GM12891 (cell line): ENCODE measurements at places on chromosomes 7 and 10.
A peak's percentile ranks its signal among the peaks of the same experiment; 100 is the strongest.

DNA sequence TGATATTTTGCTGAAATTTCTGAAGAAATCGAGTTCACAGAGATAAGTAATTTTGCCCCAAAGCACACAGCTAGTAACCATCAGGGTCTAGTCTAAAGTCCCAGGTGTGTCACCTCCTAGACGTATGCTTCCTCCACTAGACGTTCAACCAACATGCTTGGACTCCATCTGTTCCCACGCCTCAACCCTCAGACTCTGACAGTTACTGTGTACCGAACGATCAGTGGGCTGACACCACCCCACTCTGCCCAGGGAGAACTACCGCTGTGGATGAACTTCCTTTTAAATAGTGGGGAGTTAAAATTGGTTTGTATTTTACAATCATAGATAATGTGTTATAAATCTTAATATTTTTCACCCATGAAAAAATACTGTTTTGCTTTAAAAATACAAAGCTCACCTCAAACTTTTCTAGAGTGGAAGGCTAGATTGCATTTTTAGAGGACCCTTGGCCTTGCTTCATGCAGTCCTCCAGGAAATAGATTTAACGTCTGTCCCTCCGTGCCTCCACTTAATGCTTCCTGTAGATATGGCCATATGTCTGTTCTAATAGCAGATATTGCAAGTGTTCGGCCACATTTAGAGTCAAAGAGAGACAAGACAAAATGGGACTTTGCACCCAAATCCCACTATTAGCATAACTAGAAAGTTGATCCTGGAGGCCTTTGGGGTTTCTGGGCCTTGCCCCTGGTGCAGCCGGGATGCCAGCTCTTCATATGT is 91.4 kb upstream of the ZPBP start:
- DNase-seq, result no peak

DNA sequence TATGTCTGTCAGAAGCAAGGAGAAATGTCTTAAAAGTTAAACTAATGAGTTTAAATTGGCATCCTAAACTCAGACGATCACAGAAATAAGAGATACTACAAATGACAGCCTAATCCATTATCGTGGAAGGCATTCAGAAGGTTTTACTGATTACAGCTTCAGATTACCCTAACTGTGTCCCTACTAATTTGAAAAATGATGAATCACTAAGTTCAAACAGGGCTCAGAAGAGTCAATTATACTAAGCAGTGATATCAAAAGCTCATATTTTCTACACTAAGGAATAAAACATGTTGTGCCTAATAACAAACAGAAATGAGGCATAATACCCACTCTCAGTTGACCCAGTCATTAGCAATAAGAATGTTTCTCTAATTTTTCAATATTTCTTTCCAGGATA is 152.0 kb upstream of the NRBF2 start:
- DNase-seq, result no peak

DNA sequence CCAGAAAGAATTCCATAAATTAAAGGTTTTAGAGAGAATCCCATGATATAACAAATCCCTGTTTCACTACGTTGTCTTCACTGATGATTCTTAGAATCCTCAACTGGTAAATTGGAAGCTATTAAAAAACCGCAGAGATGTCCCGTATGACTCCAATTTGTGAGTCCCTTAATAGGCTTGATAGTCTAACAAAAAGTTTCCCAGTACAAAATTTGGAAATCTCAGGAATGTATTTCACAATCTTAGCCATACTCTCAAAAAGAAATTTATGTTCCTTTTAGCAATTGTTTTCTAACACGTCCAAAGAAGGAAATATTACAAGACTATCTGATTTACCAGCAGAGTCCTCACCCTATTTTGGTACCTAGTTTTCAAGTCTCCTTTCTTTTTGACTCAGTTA is 2.5 kb downstream of the TES start:
- DNase-seq, result no peak

- no peak for DNase-seq
These were observed 4.3 kb downstream of the GPER1 start for GRCh38 chr7:1092161-1092632.

GRCh38 chr7:141738592-141739013 is 445 bp downstream of the SSBP1 start:
- DNase-seq, result no peak

DNA sequence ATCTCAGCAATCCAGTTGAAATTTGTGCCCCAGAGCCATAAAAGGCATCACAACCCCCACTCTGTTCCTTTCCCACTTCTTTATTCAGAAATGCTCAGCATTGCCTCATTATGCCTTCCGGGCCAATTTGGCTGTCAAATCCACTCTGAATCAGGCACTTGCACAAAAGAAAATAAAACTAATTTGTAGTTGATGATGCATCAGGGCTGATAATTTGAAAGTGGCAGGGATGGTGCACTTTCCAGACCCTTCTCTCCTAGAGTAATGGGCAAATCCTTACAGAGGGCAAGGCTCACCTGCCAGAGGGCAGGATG is 147.9 kb upstream of the PDE1C start:
- no peak for DNase-seq

GRCh38 chr10:102710609-102711008 is 3.6 kb downstream of the ARL3 start:
- DNase-seq, result no peak

GRCh38 chr10:124495725-124496124 is 34.1 kb downstream of the LHPP start:
- no peak for DNase-seq

DNA sequence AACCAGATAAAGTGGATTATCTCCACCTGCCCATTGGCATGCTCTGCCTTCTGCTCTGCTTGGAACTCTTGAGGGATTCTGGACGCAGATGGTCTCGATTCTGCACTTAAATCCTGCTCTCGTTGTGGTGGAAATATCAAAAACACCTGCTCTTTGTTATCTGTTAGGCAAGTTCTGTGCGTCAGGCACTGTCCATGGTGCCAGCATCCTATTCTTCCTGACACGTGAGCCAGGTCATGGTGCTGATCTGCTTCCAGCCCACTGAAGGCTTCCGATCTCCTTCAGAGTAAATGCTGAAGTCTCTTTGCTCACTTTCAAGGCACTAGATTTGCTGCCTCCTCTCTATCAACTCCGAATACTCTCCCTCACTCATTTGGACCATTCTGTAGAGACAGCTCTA is 505.6 kb downstream of the HTR7 start:
- no peak for DNase-seq

- no peak for DNase-seq
These were observed 337.0 kb downstream of the CRPPA start for GRCh38 chr7:16084370-16084769.

GRCh38 chr7:51249187-51249945 is 67.2 kb downstream of the COBL start:
- DNase-seq, result no peak

- no peak for DNase-seq
These were observed 612.9 kb downstream of the SORCS1 start for GRCh38 chr10:106551501-106552062.

DNA sequence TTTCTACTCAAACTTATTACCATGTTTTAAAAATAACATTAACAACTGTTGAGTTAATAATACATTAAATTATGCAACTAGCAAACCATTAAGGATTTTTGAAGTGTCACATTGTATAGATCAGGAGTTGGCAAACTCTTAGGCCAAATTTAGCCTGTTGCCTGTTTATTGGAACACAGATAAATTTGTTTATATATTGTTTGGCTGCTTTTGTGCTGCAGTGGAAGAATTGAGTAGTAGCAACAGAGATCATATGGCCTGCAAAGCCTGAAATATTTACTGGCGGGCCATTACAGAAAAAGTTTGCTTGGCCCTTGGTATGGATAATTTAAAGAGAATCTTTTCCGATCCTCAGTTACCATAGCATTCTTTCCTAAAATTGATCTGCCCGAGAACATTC is 50.7 kb upstream of the TMEM236 start:
- DNase-seq, result no peak

DNA sequence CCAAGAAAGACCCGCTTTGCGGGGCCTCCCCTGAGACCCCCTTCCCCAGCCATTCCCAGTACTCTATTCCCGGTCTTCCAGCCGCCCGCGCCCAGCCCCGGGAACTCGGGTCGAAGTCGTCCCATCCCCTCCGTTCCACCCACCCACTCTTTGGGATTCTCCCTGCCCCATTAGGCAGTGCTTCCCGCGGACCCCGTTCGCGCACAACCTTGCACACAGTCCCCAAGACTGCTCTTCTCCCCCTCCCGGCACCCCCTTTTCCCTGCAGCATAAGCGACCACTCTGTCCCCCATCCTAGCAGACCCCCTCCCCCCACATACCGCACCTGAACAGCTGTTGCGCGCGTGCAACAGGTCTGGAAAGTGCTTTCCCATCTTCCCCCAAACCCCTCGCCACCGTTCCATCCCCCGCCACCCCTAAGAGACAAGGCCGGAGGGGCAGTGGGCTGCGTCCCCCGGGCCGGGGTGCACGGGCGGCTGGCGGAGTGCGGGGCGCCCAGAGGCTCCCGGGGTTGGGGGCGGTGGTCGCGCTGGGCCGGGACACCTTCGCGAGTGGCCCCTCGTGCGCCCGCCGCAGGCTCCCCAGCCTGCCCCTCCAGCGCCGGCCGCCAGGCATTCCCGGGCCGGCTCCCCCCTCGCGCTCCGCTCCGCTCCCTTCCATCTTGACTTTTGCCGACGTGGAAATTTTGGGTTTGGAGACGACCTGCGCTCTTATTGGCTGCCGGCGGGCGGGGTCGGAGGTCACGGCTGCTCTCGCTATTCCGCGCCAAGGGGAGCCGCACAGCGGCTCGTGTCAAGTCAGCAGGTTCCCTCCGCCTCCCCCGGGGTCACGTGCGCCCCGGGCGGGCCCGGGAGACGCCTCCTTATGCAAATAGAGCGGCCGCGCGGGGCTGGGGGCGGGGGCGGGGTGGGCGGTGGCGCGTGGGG is 201.2 kb upstream of the NFE2L3 start:
- peak; percentile 91 for DNase-seq

DNA sequence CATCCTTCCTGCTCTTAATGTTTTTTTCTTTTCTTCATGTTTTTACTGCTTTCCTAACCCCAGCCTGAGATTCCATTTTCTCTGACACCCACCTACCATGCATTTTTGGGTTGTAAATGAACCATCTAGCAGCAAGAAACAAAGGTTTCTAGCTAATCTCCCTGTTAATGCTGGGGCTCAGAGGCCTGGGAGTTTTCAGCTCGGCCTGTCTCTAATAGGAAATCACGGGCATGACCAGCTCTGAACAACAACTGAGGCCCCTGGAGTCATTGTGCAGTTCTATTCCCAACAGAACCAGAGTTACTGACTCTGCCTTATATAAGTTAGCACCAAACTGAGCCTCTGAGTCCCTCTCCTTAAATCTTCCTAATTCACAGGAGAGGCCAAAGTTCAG is 134.8 kb downstream of the CFAP58 start:
- DNase-seq, result no peak

DNA sequence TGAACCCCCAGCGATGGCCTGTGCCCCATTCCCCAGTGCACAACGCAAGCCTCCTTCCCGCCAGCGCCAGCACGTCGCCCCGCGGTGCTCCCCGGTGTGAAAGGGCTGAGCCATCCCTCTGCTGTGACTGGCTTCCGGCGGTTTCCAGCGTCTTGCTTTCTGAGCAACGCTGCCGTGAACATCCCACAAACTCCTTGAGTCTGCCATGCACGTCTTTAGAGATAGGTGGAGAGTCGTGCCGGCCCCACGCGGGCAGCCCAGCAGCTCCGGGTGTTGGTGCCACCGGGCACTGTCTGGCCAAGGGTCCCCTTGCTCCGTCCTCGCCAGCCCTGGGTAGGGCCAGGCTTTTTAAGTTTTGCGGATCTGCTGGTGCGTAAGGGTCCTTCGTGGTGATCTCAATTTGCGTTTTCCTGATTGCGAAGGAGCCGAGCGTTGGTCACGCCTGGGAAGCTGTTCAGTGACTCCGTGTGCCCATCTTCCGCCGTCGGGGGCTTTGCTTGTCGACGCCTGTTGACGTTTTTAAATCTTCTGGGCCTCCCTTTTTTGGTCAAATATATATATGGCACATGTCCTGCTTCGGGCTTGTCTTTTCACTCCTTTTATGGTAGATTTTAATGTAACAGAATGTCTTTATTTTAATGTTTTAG is 70.6 kb downstream of the FOXL3 start:
- no peak for DNase-seq

DNA sequence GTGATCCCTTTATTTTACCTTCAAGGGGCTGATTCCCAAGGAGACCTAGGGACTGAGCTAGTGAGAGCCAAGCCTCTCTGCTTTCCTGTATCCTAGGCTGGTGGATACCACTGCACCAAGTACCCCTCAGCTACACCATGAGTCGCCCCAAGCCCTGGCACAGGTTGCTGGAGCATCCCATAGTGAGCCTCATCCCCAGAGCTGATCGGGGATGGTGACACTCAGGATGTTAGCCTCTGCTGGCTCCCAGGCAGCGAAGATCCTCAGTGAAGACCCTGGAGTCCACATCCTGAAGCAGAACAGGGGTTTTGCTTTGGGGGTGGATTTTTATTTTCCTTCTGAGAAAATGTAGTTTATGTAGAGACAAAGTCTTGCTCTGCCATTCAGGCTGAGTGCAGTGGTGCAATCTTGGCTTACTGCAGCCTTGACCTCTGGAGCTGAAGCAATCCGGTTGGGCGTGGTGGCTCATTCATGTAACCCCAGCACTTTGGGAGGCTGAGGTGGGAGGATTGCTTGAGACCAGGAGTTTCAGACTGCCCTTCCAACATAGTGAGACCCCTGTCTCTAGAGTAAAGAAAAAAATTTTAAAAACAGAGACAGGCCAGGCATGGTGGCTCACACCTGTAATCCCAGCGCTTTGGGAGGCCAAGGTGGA is 12.5 kb upstream of the ZNF212 start:
- DNase-seq, result no peak

GRCh38 chr7:47228386-47229014 is 353.4 kb downstream of the TNS3 start:
- no peak for DNase-seq

GRCh38 chr10:120580918-120581895 is 124.2 kb downstream of the PLPP4 start:
- DNase-seq, result no peak

- no peak for DNase-seq
These were observed 46.5 kb downstream of the AMPH start for GRCh38 chr7:38584443-38585210.

- no peak for DNase-seq
These were observed 36.9 kb downstream of the CHST15 start for GRCh38 chr10:124056337-124056980.

GRCh38 chr7:66110856-66111255 is 3.8 kb upstream of the CRCP start:
- no peak for DNase-seq

DNA sequence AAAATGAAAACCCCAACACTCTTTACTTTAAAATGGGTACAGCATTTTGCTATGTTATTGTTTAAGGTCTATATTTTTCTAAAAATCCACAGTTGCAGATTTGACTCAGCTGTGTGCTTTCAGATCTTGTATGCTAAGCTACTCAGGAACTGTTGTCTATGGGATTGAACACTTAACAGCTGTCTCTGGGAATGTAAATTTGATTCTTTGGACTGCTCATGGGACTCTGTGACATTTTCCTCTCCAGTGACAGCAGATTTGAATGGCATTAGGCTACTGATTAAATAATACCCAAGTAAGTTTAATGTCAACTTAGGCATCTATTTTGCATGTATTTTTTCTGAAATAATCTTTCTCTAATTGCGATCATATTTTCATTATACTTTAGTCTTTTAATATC is 1.7 kb upstream of the CD36 start:
- DNase-seq, result no peak
